ENCODE measurements at places on chromosomes 13 and 19. TPM values are rescaled to one million over a fixed set of nuclear protein-coding genes. Genes with fewer than 3 reads are reported as not detected.
A peak's percentile ranks its signal among the peaks of the same experiment; 100 is the strongest.

GRCh38 chr19:48646722-48647216 is 782 bp upstream of the CA11 start:
- no peak for DNase-seq

GRCh38 chr13:99380921-99381645 is 73.9 kb upstream of the GPR183 start:
- peak; percentile 27 for DNase-seq

- no peak for DNase-seq
Measured at GRCh38 chr13:57583529-57583928, 48.0 kb upstream of the PCDH17 start.

DIRAS1 gene
- not detected for total RNA-seq

RNF17 gene
- not detected for total RNA-seq

LILRB1 gene
- 1.0 TPM for total RNA-seq

B3GLCT gene
- 5.2 TPM for total RNA-seq

DNA sequence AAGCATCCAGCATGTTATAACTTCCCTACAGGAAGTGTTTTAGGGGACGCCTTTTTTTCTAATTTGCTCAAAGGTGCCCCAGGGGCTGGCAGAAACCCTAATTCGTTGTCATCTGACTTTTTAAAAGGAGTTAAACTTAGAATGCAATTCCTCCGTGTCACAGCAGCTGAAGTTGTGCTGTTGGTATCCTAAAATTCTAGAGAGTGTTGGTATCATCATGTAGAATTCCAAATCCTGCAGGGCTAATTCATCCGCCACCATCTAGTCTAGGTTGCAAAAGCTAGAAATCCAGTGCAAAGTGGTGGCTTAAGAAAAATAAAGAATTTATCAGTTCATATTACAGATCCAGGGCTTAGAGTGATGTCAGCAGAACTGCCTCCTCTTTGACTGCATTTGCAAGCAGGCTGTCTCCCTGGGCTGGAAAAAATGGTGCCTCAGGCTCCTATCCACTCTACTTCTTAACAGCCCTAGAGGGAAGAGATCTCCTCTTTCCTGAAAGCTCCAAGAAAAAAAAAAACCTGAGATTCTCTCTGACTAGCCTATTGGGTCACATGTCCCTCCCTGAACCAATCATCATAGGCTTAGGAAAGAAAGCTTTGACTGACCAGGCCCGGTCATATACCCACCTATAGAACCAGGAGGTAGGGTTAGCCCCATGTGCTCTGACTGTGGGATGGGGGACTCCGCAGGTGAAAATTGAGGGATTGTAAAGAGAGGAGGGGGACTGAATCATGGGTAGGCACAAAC is 73.0 kb downstream of the MAP4K1 start:
- no peak for DNase-seq

DNA sequence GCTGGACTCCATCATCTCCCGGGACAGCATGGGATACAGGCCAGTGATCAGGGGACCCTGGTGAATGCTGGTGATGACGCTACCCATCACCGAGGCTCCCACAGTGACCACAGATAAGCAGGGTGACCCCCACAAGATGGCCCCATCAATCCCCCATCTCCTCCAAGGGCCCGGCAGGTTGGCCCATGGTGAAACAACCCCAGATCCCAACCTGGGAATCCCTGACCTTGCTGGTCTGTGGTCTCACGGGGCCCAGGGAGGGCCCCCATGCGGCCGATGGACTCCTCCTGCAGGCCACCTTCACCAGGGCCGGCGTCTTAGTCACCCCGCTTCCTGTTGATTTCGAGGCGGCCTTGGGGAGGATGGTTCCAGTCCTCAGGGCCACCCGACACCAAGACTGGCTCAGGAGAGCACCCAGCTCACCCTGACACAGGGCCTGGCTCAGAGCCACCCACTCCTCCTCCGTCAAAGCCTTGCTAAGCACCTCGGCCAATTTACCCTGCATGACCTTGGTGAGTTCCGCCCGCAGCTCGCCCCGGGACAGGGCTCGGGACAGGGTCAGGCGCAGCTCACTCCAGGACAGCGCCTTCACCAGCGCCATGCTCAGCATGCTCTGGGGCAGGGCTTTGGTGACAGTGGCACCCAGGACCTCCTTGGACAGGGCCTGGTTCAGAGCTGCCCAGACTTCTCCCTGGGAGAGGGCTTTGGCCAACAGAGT is 10.0 kb downstream of the IQCN start:
- no peak for DNase-seq

- no peak for DNase-seq
Measured at GRCh38 chr13:52127378-52127777, 1.5 kb downstream of the NEK5 start.

DNA sequence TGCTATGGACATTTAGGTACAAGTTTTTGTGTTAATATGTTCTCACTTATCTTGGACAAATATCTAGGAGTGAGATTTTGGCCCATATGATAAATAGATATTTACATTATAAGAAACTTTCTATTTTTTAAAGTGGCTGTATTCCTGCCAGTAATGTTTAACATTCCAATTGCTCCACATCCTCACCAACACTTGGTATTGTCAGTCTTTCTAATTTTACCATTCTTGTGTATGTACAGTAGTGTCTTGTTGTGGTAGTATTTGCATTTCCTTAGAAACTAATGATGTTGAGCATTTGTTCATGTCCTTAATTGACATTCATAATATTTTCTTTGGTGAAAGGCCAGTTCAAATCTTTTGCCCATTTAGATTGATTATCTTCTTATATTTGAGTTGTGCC is 171.4 kb upstream of the TSHZ3 start:
- DNase-seq, result no peak

- no peak for DNase-seq
Measured at GRCh38 chr13:48146122-48146521, 51.2 kb upstream of the MED4 start.

CRX gene
- not detected for total RNA-seq

KLK12 gene
- not detected for total RNA-seq

DNA sequence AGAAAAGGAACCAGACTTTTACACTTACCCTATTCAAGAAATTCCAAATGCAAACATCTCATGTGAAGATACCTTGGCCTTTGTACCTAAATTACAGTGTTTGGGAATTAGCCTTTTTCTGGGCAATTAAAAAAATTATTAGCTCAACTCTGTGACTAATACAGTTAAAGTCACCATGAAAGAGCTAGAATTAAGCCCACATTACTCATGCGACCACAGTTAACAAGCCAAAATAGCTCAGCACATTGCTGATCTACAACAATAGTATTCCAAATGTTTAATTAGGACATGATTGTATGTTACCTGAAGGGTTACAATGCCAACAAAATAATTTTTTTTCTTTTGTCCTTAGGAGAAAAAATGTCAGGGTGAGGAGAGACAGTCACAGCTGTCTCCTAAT is 263.6 kb upstream of the GPC6 start:
- DNase-seq, result no peak

DNA sequence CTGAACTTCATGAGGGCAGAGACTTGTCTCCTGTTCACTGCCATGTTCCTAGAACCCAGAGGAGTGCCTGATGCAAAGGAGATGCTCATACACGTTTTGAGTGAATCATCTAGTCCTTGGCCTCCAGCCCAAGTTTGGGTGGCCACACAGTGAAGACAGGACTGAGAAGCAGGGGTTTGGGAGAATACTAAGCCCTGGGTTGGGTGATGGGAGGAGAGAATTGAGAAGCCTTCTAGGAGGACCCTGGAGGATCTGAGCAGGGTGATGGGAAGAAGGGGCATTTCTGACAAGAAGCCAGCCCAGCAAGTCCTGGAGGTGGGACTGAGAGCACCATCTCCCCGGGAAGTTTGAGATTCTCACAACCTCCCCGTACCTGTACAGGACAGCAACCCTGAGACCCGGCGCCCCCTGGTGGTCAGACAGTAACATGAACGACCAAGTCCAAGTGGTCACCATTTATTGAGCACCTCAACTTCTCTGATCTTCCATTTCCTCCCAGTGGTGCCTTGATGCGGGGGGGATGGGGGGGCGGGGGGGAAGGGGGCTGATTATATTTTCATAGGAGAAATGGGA is 11.0 kb downstream of the CTU1 start:
- DNase-seq, result peak; percentile 72

GRCh38 chr13:110643324-110643723 is 28.0 kb downstream of the NAXD start:
- DNase-seq, result no peak

DNA sequence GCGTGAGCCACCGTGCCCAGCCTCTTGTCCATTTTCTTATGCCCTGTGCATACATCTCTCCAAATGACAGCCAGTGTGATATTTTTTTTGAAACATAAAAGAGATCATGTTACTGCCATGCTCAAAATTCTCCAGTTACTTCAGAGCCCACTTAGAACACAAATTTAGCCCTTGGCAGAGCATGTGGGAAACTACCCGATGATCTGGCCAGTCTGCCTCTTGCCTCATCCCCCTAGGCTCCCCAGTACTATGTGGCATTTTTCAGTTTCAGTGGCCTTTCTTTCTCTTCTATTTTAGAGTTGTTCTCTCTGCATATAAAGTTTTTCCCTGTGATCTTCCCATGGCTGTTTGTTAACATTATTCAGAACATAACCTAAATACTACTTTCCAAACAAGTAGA is 323.0 kb downstream of the GPC5 start:
- DNase-seq, result no peak

DNA sequence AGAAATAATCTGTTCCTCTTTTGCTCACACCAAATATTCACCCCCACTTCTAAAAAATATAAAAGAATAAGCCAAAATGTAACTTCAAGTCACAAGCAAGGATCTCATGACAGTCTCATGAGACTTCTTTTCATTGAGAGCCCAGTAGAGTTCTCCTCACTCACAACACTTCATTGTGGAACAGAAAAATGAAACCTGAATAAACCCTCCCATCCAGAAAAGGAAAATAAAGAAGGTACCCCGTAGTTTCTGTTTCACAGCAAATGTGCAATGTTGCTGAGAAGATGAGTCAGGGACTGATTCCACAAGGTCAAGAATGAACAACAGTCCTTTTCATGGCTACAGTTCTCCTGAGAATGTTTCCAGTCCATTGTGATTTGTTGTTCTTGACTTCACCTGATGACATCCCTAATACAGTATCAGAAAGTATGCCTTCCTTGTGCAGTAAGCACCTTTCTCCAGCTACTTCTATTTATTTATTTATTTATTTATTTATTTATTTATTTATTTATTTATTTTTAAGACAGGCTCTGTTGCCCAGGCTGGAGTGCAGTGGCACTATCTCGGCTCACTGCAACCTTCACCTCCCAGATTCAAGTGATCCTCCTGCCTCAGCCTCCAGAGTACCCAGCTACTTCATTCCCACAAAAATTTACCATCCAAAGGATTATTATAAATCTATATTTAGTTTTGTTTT is 6.4 kb upstream of the ZNF841 start:
- DNase-seq, result no peak

ZNF20 gene
- total RNA-seq, result 3.7 TPM

PRODH2 gene
- not detected for total RNA-seq

DNA sequence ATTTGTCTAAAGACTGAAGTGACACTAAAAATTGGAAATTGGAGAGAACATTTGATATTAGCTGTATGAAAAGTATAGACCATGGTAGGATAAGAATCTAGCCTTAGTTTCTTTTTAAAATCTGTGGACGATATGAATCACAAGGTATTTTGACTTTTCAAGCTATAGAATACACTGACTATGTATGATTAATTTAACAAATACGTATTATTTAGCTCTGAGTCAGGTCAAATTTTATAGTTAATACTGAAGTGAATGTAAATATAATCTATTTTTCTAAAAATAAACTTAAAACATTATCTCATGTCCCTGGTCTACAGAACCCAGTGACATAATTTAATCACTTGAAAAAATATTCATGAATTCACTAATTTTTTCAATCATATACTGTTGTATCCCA is 795.6 kb upstream of the SLITRK1 start:
- no peak for DNase-seq

GRCh38 chr13:24253520-24254145 is 55.7 kb upstream of the C1QTNF9 start:
- DNase-seq, result peak; percentile 39

KLK14 gene
- 0.31 TPM for total RNA-seq

C1QTNF9 gene
- total RNA-seq, result not detected

DNA sequence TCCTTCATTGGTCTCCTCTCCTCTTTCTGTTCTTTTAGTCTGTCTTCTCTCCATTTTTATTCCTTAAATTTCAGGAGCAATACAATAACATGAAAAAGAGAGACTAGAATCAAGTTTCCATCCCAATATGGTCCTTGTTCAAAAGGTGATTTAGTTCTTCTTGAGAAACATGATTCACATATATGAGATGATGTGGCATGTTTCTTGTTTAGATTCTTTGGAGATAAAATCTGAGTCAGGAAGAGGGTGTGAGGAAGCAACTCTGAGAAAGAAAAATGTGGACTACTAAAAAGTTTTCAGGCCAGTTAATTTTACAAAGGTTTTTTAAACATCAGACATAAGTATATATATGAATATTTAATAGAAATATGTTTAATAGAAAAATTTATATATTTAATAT is 231.4 kb downstream of the OXGR1 start:
- DNase-seq, result no peak

DNA sequence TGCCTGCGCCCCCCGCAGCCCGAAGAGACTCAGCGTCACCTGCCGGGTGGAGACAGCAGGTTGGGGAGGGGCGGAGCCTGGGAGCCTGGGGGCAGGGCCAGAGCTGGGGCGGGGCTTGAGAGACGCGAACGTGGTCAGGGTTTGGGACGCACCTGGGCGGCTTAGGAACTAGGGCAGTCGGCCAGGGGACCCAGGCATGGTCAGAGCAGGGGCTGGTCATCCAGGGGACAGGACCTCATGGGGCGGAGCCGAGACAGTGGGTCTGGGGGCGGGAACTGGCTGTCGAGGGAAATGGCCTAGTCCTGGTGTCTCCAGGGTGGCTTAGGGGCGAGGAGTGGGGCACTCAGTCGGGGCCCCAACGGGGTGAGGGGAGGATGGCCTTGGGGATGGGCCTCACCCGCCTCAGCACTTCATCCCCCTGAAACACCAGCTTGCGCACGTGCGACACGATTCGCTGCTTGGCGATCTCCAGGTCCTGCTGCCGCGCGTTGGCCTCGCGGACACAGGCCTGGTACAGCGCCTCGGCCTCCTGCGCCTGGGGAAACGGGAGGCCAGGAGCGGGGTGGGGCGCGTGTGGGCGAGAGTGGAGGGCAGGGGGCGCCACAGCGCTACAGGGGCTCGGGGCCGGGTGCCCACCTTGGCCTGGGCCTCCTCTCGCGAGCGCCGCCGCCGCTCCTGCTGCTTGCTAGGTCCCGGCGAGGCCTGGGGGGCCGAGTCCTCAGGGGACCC is 5.8 kb downstream of the GMIP start:
- DNase-seq, result no peak

GRCh38 chr19:4229179-4229931 is at the start of gene EBI3:
TSS of gene EBI3 (plus strand) at chr19:4229523. CDS start at chr19:4229551, 28 bp downstream.
- no peak for DNase-seq

ZFR2 gene
- total RNA-seq, result 0.71 TPM

NLRP11 gene
- total RNA-seq, result 0.07 TPM

DNA sequence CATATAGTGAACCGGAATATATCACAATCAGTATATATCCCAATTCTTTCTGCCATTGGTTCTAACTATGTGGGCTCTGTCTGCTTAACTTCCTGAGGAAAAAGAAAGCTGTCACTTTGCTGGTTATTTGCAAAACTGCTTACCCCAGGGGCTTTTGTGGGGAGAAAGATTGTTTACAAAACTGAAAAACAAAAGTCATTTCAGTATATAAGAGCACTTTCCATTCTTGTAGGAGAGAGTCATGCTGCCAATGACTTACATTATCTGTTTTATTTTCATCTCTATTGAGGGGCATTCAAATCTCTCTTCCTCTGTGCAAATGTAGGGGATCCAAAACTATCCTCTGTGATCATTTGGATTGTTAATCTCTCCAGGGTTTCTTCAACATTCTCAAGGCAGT is 3.2 kb upstream of the HS6ST3 start:
- no peak for DNase-seq
